Fibroblast of villous mesenchyme (primary cell): ENCODE measurements at places on chromosomes 2 and 18. TPM values are rescaled to one million over a fixed set of nuclear protein-coding genes. Genes with fewer than 3 reads are reported as not detected.

- no peak for DNase-seq
These were observed 115.1 kb upstream of the COPS8 start for GRCh38 chr2:236970656-236971010.

DNA sequence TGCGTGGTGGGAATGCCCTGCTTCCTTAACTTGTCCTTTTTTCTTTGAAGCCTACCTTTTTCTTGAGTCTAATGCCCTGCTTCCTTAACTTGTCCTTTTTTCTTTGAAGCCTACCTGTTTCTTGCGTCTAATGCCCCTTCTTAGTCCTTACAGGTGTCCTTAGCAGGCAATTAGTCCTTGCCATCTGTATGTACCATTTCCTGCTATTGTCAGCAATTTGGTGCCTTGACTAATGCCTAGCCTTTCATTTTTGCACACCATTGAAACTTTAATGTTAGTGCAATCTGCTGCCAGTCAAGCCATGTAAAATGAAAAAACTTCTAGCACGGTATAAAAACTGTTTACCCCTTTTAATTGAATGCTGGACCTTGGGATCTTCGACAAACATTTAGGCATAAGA is 4.3 kb downstream of the KDM3A start:
- no peak for DNase-seq

DNA sequence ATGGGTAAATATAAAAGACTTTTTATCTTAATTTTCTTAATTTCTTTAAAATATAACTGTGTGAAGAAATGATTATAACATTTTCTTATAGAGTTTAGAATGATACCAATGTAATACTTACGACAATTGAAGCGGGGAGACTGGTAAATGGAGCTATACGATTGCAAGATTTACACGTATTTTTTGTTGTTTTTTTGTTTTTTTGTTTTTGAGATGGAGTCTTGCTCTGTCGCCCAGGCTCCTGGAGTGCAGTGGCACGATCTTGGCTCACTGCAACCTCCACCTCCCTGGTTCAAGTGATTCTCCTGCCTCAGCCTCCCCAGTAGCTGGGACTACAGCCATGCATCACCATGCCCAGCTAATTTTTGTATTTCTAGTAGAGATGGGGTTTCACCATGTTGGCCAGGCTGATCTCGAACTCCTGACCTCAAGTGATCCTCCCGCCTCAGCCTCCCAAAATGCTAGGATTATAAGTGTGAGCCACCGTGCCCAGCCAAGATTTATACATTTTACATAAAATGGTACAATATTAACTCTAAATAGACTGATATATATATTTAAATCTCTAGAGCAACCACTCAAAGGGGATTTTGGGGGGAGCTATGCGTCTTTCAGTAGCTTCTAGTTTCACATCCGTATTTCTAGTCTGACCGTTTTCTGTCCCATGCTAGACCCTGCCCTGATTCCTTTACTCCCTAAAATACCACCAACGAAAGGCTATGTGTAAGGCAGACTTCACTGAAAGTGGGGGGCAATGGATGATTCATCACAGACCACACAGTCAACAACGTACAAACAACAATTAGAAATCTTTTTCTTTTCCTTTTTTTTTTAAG is 28.2 kb upstream of the ATG16L1 start:
- no peak for DNase-seq

DNA sequence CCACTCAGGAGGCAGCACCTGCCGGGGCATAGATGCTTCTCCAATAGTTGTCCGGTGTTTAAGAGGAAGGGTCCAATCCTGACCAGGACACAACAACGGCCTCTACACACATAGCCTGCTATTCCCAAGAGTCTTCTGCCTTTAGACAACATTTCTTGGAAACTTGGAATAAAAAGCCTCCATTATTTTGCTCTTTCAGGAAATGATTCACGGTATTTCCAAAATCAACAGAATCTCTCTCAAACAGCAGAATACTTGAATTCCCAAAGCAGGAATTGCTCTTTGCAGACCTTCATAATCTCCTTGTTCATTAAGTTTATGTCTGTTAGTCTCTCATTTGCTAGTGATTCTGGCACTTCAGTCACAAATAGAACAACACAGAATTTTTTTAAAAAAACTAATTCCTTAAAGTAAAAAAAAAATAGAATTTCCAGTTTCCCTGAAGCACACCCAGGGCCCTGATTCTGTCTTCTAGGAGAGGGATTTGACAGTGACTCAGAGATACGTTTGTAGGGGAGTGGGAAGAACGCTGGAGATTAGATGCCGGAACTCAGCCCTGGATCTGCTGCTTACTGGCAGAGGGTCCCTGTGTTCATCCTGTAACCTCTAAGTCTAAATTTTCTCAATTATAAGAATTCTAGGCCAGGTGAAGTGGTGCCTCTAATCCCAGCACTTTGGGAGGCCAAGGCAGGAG is 74.7 kb downstream of the NAB1 start:
- no peak for DNase-seq

Gene FER1L5
- 0.64 and 0.86 TPM in 2 replicates for total RNA-seq
